ENCODE measurements at places on chromosomes 7 and 10.
A peak's percentile ranks its signal among the peaks of the same experiment; 100 is the strongest.

- no peak for DNase-seq
Observed at GRCh38 chr10:110398419-110399105, 93.8 kb upstream of the SMNDC1 start.

DNA sequence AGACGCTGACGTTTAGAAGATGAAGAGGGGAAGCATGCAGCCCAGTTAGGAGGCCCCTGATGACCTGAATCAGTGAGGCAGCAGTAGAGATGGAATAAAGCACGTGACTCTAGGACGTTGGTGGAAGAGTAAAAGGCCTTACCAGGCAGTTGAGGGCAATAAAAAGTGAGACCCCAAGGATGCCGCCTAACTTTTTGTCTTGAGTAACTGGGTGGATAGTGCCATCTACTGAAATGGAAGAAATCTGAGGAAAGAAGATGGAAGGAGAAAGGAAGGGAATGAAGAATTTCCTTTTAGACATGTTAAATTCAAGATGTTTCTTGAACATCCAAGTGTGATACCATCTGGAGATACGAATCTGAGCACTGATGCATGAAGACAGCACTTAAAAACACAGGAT is 220.0 kb upstream of the LRRN3 start:
- DNase-seq = no peak

GRCh38 chr10:14102056-14102455 is 228.7 kb downstream of the FRMD4A start:
- DNase-seq = no peak

DNA sequence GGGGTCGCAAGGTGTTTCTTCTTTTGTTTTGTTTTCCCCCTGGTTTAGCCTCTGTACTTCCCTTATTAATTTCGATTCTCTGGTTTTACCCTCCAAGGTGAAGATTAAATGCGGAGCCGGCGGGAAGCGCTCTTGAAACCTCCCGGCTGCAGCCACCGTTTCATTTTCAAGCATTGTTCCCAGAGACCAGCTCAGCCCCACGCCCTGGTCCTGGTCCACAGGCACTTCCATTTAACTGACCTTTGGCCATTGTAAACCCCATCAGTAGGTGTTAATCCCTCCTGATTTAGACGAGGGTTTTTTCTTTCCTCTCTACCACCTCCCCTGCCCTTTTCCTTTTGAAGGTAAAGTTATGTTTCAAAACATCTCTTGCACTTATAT is 39.2 kb upstream of the ENO4 start:
- DNase-seq = no peak

DNA sequence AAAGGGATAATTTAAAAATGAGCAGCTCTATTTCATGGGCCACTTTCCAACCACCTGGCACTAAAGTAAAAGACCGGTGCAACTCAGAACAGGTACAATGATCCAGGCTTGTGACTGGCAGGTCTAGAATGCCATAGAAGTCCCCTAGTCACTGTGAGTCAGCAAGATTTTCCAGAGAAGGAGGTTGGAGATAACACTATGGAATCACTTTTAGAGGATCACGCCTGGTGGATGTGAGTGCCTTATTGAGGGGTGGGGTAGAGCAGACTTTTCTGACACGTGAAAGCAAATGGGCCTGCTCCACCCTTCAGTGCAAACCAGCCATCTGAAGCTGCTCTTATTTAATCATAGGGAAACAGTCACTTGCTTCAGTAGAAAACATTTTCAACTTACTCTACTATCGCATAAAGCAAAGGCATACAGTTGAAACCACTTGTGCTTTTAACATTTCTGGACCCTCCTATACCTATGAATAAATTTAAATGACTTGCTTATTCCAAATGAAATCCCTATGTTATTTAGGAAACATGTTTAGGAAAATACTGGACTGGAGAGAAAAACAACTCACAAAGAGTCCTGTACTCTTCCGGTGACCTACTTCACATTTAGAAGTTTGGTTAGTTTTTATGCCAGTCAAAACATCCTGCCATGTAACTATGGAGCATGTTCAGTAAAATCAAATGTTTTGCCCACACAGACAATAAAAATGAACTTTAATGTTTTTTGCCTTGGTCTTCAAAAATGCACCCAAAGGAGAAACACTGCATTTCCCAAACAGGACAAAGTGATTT is 21.5 kb upstream of the AKR1C1 start:
- no peak for DNase-seq

- no peak for DNase-seq
Observed at GRCh38 chr7:105189859-105190492, 176.0 kb downstream of the KMT2E start.

DNA sequence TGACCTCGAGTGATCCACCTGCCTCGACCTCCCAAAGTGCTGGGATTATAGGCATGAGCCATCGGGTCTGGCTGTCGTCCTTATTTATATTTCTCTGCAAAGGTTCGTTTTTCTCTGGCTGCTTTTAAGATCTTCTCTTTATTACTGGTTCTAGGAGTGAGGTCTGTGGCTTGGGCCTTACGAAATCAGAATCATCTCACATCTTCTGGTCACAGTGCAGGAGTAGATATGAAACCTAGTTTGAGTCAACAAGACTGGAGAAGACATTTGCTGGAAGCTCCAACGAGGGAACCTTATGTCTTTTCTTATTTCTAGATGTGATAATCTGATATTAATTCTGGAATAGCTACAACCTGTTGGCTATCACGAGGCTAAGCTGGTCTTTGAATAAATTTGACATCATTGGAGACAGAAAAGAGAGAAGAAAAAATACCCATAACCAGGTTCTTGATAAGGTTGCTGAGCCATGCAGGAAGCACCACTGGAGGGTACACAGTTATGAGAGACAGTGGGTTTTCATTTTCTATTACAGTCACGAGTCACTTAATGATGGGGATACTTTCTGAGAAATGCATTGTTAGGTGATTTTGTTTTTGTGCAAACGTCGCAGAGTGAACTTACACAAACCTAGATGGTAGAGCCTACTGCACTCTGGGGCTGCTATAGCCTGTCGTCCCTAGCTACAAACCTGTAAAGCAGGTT is 25.6 kb upstream of the IL15RA start:
- no peak for DNase-seq

- no peak for DNase-seq
Observed at GRCh38 chr10:113475381-113475807, 77.5 kb upstream of the HABP2 start.

DNA sequence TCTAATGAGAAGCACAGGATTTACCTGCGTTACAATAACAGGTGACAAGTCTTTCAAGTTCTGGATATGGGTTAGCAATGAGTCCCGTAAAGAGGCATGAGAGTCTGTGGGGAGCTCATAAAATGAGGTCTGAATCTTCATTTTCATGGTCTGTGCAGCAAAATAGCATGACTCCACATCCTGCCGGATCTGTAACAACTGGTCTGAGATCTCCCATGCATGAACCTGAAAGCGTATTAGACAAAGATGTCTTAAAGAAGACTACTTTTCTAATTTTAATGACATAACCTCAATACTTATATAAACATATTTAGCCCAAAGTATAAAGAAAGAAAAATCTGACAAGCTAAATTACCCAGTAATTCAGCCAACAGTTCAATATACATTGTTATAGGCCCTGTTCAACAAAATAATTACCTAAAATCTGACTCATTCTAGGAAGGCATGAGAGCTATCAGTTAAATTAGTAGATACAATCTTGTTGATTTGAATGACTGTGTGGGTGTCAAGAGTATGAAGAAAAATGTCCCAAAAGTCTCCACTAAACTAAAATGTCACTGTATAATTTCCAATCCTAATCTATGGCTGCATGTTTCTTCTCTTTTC is 36.9 kb downstream of the TNPO3 start:
- no peak for DNase-seq

DNA sequence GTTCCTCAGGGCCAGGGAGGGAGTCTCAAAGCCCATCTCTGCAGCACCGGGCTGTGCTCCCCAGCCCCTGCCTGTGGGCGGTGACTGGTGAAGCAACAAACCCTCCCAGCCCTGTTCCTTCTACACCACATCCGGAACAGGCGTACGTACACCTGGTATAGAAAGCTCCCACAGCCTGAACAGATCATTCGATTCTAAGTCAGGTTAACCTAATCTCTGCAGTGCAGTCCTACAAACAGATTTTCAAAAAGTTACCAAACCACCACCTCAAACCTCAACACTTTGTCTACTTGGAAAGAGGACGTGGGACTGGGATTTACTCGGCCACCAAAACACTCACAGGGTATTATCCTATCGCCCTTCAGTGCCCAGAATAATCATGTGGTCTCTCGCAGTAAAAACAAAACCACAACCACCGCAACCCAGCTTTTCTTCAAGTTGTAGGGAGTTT is 238.4 kb downstream of the DIP2C start:
- peak; percentile 39 for DNase-seq

DNA sequence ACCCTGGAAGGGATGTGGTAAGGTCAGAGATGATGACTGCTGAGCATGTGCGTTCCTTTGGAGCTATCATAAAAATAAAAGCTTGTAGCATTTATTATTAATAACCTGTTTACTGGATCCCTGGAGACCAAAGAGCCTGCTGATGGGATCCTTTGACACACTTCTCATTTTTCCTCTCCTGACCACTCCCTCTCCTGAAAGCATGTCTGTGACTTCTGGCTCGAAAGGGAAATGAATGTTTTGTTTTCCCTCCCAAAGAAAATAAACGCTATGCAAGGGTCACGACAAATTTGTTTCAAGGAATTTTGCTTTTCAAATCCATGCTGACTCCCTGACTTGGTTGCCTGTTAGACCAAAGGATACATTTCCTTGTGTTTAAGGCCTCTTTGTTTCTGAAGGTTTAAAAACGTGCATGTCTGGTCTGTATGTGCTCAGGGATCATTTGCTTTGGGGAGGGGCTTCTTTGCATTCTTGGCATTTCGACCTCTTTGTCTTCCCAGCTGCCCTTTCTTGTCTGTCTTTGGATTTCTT is 185.1 kb upstream of the AGK start:
- DNase-seq = no peak

GRCh38 chr10:44415121-44415520 is 30.2 kb upstream of the CXCL12 start:
- no peak for DNase-seq

- DNase-seq = no peak
Observed at GRCh38 chr10:13536674-13537366, 8.0 kb upstream of the BEND7 start.

DNA sequence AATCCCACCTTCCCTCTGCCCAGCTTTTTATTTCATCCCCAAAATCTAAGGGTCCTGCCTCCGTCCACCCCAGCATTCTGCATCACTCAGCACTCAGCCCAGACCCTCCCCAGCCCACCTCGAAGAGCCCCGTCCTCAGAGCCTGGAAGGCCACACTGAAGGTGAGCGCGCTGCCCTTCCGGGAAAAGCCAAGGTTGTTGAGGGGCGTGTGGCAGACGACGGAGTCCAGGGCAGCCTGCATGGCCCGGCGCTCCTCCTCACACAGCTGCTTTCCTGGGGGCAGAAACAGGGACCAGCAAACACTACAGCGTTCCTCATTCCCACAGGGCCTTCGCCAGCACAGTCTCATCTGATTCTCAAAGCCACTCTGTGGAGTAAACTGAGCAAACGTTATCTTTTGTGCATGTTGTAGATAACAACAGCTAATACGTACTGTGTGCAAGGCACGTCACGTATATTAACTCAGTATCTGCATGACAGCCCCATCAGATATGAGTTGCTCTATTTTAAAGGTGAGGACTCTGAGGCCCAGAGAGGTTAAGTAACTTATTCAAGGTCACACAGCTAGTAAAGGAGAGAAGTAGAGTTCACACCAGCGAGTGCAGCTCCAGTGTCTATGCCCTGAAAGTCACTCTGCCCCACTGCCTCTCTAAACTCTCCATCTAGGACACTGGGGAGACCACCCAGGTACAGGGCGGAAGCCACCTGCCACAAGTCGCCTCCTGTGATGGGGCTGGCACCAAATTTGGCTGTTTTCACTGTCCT is 2.8 kb downstream of the TRAPPC14 start:
- DNase-seq = no peak

GRCh38 chr7:129497156-129497555 is 5.2 kb upstream of the SMKR1 start:
- DNase-seq = no peak

DNA sequence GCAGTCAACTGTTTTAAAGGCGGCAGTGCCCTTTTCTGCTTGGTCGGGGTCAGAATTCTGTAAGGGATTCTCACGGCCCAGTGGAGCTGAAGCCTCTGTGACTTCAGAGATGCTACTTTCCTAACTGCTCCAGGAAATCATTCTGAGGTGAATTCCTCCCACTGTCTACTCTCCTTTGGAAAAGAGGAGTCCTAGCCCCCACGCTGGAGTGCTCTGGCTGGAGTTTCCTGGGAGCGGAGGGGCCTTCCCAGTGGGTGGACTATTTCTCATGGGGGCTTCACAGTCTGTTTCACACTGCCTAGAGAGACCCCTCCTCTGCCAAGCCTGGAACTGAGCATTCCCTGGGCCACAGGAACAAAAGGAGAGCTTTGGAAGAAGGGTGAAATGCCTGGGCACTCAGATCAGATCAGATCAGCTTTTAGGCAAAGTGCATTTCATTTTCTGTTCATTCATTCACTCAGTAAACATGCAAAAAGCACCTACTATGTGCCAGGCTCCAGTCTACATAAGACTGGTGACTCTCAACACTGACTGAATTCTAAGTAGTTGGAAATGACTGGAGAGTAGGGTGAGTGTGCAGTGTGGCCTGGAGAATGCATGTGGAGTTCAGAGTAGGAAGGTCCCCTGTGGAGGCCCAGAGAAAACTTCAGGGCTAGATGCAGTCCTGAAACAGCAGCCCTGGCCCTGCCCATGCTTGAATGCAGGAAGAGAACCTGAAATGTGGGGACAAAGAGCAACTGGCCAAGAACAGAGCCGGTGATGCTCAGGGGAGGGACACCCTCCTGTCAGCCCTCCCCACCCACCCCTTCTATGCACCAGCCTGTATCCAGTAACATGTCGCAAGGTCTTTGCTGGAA is 12.2 kb downstream of the ZNF488 start:
- no peak for DNase-seq

DNA sequence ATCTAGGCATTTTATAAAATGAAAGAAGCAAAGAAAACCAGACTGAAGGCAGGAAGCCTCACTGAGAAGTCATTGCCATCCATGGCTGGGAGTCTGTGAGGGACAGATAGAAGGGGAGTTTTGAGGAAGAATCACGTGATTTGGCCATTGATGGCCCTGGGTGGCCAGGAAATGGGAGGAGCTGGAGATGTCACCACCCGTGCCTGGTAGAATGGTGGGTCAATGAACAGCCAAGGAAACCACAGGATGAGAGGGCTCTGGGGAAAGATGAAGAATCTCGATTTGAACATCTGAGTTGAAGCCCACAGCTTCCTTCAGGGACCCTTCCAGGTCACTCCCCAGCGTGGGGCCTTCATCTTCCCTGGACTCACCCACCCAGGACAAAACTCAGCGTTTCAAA is 103.3 kb upstream of the CHST15 start:
- no peak for DNase-seq

Measured in activated naive CD4-positive, alpha-beta T cell (primary cell).